Caki2 (cell line): ENCODE measurements at places on chromosomes 13 and 19. TPM values are rescaled to one million over a fixed set of nuclear protein-coding genes. Genes with fewer than 3 reads are reported as not detected.
A peak's percentile ranks its signal among the peaks of the same experiment; 100 is the strongest.

DNA sequence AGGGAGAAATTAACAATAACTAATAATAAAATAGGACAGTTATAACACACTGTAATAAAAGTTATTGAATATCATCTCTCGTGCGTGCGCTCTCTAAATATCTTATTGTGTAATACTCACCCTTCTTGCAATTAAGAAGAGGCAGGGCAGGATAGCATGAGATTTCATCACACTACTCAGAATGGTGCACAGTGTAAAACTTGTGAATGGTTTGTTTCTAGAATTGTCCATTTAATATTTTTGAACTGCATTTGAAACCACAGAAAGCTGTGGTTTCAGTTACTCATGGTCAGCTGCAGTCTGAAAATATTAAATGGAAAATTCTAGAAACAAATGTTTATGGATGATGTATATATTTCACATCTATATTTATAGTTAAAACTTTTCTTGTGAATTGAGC is 161.1 kb downstream of the DCT start:
- no peak for DNase-seq

- DNase-seq = no peak
Observed at GRCh38 chr19:8577247-8577646, at the start of gene MYO1F. Gene MYO1F, minus strand, starts transcription at chr19:8577442. Its CDS starts 133 bp downstream, at chr19:8577309.

- no peak for DNase-seq
Observed at GRCh38 chr13:74158571-74159352, 24.6 kb upstream of the KLF12 start.

- DNase-seq = no peak
Observed at GRCh38 chr13:34701919-34702318, 240.2 kb upstream of the NBEA start.

GRCh38 chr13:44795176-44795575 is 194.1 kb downstream of the NUFIP1 start:
- DNase-seq = no peak

SIAH3 gene
- total RNA-seq = not detected in 2 replicates

ETV2 gene
- 0.64 TPM in 1 of 2 replicates, not detected in the other for total RNA-seq

N4BP2L2 gene
- total RNA-seq = 27.2 and 39.9 TPM in 2 replicates

DNA sequence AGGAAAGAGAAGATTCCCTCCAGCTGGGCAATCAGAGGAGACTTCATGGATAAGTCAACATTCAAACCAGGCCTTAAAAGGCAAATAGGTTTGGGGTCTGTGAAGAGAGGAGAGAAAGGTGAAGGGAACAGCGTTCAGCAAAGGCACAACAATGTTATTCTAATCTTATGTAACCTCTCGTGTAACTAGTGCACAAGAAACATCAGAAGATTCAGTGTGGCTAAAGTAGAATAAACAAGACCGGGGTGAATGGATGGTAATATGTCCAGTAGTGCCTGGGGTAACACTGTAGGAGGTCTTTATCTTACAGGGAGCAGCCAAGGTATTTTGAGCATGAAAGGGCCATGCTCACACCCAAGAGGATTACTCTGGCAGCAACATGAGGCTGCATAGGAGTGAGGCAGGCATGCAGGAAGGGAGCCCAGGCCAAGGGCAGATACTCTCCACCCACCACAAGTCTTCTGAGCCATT is 24.1 kb downstream of the LHFPL6 start:
- no peak for DNase-seq

DNA sequence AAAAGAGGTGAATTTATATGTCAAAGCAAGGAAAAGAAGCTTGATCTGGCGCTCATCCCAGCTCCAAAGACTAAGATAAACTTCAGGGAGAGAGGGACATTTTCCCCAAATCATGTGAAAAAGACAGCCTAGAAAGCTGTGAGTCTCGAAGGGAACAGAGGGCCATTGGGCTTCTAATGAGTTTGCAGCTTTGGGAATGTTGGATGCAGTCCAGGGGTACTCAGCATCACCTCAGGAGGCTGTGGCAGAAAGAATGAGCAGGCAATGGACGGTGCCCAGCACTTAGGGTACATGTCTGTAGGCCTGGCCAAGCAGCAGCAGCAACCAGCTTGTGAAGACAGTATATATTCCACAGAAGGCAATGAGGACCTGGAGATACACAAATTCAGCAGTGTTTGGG is 25.7 kb upstream of the WASF3 start:
- DNase-seq = no peak

CDX2 gene
- not detected in 2 replicates for total RNA-seq

FBN3 gene
- not detected in 2 replicates for total RNA-seq

GRCh38 chr19:27776020-27776419 is 1436.9 kb downstream of the UQCRFS1 start:
- no peak for DNase-seq

TTYH1 gene
- total RNA-seq = not detected in 2 replicates

GRCh38 chr13:51844862-51845573 is at the start of gene TMEM272:
Gene TMEM272, minus strand, starts transcription at chr13:51845177. Its CDS starts 6,647 bp downstream, at chr13:51838530.
- DNase-seq = peak; percentile 38

FCHO1 gene
- 2.7 and 9.1 TPM in 2 replicates for total RNA-seq

DNA sequence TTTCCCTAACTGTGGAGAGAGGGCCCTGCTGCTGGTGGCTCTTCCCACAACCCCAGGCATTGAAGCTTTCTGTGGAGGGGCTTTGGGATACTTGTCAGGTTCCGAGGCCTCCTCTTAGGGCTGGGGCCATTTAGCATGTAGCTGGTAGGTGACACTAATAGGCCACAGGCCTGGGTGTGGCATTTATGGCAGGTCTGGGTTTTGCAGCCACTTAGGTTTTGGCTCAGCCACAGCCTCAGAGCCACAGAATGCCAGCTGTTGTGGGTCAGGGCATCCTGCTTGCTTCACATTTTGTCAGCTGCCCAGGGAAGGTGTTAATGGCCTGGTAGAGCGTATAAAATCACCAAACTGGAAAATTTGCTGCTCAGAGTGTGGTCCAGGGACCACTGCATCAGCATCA is 15.7 kb downstream of the FAM124A start:
- DNase-seq = no peak
